Activated CD4-positive, alpha-beta memory T cell treated with anti-CD3 and anti-CD28 coated beads, Interleukin-2, amount 10 ng/mL, durations not matched to agents 7 days and 5 days (primary cell): ENCODE measurements at places on chromosomes 13 and 19. TPM values are rescaled to one million over a fixed set of nuclear protein-coding genes. Genes with fewer than 3 reads are reported as not detected.

The C19orf18 gene
- total RNA-seq: not detected

The GPR42 gene
- total RNA-seq: 0.13 TPM

The KLK3 gene
- not detected for total RNA-seq

The KRTDAP gene
- total RNA-seq: not detected

The BEST2 gene
- total RNA-seq: not detected

The ATP4B gene
- not detected for total RNA-seq

The EDNRB gene
- not detected for total RNA-seq

The PBX4 gene
- 49.0 TPM for total RNA-seq
